ENCODE measurements at places on chromosomes 7 and 10.
A peak's percentile ranks its signal among the peaks of the same experiment; 100 is the strongest.

DNA sequence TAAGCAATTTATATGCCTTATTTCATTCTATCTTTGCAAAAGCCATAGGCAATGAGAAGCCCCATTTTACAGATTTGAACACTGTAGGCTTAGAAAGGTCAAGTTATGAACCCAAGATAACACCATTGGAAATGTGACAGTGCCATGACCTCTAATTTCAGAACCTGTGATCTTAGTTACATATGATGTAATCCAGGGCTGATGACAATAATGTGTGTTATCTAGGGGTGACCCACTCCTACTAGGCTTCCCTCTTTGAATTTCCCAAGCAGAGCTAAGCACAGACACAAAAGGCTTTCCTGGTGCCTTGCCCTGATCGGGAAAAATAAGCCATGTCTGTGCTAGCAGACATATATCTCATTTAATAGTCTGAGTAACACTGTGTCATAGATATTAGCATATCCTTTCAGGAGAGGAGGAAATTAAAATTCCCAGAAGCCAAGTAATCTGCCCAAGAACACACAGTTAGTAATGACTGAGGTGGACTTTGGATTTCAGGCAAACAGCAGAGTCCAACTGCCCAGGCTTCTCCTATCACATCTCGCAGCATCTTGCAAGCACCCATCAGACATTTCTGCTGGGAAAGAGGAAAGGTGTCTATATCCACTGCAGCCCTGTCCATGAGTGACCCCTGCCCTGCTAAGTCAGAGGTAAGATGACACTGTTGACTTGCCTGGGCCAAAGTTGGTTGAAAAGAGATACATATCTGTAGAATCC, 2.8 kb upstream of the TECTB start:
- DNase-seq, result no peak

DNA sequence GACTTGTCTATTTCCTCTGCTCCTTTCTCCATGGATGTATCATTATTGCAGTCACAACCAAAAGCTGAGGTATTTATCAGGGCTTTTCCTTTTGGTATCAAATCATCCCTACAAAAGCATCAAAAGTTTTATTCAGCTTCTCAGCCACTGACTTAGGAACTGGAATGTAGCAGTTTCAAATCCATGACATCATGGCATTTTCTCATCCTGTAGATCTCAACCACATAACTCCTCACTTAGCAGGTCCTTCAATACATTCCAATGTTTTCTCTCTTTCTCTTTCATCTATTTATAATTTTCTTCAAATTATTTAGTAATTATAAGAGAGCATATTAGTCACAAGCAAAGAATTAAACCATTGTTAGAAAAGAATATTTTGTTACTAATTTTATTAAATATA, 537.4 kb upstream of the SORCS1 start:
- DNase-seq, result no peak

GRCh38 chr7:138238734-138239659, 162.7 kb downstream of the AKR1D1 start:
- DNase-seq, result no peak

DNA sequence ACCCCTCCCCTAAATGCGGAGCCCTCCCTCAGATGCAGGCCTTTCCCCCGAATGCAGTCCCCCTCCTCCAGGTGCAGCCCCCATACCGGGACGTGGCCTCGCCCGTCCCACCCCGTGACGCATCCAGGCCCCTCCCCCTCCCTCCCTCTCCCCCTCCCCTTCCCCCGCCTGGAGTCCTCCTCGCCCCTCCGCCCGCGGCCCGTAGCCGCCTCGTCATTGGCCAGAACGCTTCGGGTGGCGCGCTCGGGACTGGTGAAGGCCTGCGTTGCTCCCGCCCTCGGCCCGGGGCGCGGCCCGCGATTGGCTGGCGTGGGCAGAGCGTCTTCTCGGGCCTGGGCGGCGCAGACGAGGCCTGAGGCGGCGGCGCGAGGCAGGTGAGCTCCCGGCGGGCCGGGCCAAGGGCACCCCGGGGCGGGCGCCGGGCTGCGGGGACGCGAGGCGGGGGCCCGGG, 16.0 kb upstream of the SUN1 start:
- peak; percentile 98 for DNase-seq

- DNase-seq, result no peak
Measured at GRCh38 chr10:44199267-44199666, 185.6 kb downstream of the CXCL12 start.

GRCh38 chr7:240146-240676, 47.8 kb downstream of the FAM20C start:
- no peak for DNase-seq

GRCh38 chr7:28315565-28316410, 96.5 kb upstream of the CREB5 start:
- peak; percentile 56 for DNase-seq

- DNase-seq, result no peak
Measured at GRCh38 chr7:73496626-73497025, 25.5 kb downstream of the BAZ1B start.

- no peak for DNase-seq
Measured at GRCh38 chr7:15167912-15168311, 265.4 kb upstream of the DGKB start.

- peak; percentile 79 for DNase-seq
Measured at GRCh38 chr7:24052572-24053260, 231.3 kb upstream of the NPY start.

GRCh38 chr10:102959360-102959759, 41.3 kb downstream of the CNNM2 start:
- DNase-seq, result no peak

DNA sequence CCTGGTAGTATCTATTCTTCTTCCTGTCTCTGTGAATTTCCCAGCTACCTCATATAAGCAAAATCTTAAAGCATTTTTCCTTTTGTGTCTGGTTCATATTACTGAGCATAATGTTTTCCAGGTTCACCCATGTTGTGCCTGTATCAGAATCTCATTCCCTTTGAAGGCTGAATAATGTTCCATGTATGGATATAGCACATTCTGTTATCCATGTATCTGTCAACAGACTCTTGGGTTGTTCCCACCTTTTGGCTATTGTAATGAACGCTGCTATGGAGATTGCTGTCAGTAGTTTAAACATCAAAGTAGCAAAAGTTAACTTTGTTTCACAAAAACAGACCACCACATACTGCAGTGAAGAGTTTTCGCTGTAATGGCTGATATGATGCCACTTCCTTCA, 99.9 kb downstream of the NSUN6 start:
- DNase-seq, result no peak

GRCh38 chr10:35916791-35917190, 274.7 kb upstream of the FZD8 start:
- peak; percentile 38 for DNase-seq

DNA sequence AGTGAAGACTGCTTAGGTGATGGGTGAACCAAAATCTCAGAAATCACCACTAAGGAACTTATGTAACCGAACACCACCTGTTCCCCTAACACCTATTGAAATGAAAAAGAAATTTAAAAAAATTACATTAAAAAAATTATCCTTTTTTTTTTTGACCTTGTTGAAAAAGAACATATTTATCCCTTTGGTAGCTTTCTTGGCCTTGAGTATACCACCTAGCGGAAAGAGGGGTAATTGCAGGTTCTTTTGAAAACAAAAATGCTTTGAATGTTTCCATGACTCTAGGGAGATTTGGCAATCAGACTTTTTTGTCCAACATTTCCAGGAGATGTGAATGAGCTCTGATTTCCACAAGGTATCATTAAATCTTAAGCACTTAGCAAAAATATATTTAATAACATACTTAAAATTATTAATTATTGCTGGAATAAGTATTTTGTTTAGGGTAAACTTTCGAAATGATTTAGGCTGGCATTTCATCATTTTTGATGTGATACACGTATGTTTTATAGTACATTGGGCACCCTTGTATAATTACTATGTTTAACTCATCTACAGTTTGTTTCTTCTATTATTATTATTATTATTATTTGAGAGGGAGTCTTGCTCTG, 47.0 kb upstream of the ELMO1 start:
- DNase-seq, result peak; percentile 10

DNA sequence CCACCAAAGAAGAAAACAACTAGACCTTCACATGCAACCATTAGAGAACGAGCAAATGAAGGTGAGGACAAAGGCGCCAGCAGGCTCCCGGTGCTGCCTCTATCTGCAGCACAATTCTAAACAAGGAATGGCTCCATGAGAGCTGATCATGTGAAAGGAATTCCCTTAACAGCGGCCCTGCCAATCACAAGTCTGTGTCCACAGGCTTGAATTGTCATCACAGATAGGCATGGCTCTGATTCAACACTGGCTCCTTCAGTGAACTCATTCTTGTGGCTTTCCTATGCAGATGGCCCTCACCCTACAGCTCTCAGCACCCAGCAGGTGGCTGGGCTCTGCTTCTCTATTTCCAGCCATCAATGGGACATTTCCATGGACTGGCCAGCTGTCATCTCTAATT, 36.2 kb downstream of the LAMB1 start:
- peak; percentile 89 for DNase-seq

DNA sequence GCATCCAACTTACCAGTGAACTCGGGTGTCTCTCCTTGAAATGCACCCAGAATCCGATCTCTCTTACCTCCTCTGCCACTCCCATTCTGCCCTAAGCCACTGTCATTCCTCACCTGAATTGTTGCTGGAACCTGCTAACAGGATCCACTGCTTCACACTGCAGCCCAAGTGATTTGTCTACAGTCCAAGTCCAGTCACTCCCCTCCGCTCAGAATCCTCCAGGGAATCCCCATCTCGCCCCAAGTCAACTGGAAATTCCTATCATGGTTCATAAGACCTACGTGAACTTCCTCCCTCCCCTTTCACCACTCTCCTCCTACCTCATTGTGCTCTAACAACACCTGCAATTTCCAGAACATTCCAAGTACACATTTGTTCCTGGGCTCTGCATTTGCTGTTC, 91.3 kb downstream of the SCRN1 start:
- no peak for DNase-seq

DNA sequence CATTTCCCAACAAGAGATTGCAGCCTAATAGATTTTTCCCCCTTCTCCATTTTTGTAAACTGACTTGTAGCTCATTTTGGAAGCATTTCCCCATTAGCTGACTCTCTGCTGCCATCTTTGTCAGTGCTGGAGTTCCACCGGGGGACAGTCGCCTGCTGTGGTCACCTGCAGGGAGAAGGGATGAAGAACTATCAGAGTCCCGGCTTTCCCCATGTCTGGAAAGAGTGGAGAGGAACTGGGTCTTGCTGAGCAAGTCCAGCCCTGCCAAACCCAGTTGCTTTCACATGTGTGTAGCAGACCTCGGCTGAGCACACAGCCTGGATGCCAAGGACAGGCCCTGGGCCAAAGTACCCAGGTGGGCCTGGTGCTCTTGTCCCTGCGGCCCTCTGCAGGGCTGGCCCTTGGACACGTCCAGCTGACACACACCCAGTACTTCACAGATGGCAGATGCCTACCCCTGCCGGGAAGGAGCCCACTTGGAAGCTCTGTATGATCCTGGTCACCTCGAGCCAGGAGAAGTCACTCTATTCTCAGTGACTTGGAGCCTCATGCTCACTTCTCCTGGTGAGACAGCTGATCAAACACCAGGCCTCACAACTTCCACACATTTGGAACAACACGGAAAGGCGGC, 157.3 kb upstream of the NPVF start:
- no peak for DNase-seq

DNA sequence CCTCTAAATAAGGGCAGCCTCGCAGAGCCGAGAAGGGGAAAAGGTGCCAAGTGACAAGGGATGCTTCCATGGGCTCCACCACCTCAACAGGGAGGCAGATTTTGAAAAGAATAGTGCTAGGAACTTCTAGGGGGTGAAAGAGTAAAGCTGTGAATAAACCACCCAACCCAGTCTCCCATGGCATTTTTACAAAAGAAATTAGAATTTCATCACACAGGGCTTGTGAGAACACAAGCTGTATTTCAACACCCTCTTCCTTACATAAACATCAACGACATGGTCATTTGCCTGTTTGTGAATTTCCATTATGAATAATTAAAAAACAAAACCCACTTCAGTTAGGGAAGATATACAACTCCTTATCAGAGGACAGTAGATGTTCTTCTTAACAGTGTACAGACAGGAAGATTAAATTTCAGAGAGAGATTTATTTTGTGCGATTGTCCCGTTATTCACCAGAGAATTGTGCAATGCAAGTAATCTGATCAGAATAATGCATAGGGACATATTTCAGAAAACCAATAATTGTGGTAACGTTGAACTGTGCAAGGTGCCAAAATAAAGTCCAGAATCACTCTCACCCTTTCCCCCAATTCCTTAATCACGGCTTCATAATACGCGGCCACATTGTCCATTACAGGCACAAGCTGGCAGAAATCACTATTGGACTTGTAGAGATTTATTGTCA, 207.8 kb upstream of the MGMT start:
- no peak for DNase-seq

DNA sequence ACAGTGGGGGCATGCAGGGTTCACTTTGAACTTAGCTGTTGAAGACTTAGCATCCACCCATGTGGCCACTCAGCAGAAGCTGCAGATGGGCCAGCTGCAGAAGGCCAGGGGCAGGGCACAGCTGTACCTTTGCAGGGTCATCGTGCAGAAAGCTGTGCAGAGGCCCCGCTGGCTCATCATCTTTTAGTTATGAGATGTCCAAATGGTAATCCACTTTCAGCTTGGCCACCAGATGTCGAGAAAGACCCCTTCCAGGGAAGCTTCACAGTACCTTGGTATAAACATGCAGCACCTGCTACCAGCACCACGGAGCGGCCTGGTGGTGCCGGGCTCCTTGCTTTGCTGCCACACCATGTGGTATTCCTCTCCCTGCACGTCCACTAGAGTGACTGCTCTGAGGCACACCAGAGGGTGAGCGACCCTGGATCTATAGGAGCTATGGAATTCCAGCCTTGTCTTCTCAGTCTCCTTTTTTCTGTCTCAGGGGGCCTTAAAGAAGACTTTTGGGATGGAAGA, 74.2 kb upstream of the LAMB4 start:
- DNase-seq, result no peak

DNA sequence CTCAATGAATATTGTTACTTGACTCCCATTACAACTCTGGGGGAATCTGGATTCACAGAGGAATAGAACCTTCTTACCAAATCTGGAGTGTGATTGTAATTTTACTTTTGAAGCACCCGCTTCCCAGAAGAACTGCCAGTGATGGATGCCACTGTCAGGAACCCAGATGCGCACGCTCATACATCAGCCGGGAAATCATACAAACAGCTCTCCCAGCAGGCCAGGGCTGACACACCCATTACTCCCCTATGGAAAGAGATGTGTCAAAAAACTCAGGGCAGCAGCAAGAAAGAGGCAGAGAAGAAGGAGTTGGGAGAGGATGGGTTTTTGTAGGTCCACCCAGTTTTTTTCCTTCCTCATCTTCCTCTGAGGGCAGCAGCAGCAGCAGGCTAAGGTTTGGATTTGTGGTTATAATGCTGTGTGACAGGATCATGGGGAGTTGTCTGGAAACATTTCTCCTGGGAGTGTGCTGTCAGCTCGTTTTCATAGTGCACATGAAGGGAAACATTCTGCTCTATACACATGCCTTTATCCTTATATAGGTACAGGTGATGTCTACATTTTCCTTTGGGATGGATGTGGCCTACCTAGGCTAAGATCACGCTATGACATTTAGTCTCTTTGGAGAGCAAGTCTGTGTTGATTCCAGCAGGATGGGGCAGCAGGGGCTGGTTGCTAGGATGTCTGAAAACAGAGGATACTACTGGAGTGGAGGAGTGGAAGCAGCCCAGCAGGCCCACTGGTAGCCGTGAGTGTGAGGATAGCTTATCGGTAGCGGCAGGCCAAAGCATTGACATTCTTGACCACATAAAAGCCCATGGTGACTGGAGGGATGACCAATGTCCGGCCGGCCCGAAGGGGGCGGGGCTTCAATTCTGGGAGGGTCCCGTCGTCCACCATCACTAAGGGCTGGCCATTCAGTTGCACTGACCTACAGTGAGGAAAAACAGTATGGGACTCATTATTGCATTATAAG, 12.4 kb upstream of the HPS1 start:
- DNase-seq, result no peak
